ENCODE measurements at places on chromosomes 11 and 22. TPM values are rescaled to one million over a fixed set of nuclear protein-coding genes. Genes with fewer than 3 reads are reported as not detected.

IL17REL gene
- total RNA-seq: 0.22 TPM

TRIM49D1 gene
- total RNA-seq: not detected

FOSL1 gene
- total RNA-seq: 28.7 TPM

LRP4 gene
- total RNA-seq: 0.60 TPM

PTPRCAP gene
- 1.5 TPM for total RNA-seq

SMIM35 gene
- not detected for total RNA-seq

APOBEC3H gene
- not detected for total RNA-seq

Data from K562 (cell line).